Liver (tissue), 10 donors: ENCODE measurements at places on chromosomes 7 and 10.

GRCh38 chr10:102121739-102122372 is 1.7 kb upstream of the LDB1 start:
- DNase-seq = no peak

DNA sequence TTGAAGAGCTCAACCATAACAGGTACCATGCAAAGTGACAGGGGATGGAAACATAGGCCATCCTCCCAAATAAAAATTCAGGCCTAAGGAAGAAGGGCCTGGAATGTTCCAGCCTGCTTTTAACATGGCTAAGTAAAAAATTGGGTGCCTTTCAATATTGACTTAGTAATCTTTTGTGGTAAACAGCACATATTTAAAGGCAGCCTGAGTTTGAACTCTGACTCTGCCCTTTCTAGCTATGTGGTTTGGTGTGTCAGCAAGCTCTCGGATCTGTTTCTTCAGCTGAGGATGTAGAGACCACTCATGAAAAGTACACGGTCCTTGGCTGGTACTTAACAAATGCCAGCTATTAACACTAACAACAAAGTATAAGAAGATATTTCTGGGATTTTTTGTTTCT is 191.8 kb upstream of the CDCA7L start:
- DNase-seq = no peak

- no peak for DNase-seq
Observed at GRCh38 chr7:39332142-39332541, 234.1 kb upstream of the YAE1 start.

DNA sequence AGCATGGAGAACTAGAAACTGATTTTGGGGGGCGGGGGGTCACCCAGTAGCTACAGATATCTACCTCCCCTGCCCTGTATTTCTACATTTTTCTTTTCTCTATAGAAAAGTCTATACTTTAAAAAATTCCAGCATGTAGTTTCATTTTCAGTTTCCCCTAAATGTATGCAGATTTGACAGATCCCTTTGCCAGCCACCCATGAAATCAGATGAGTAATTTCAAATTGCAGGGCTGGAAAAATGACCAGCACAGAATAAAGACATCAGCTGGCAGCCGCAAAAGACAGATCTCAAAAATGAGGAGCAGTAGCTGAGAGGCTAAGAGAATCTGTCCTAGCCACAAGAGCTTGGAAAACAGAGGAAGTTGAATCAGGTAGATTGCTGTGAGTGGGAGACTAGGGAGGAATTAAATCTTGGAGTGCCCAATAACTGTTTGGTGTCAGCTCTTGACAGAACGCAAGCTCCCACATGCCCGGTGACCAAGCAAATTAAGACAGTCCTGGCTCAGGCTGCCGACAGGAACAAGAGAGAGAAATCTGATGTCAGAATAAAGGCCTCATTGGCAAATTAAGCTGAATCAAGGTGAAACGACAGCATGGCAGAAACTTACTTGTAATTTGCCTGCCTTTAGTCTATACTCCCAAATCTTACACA is 24.5 kb downstream of the ADRB1 start:
- no peak for DNase-seq

GRCh38 chr10:97582169-97582568 is 2.0 kb upstream of the HOGA1 start:
- no peak for DNase-seq

DNA sequence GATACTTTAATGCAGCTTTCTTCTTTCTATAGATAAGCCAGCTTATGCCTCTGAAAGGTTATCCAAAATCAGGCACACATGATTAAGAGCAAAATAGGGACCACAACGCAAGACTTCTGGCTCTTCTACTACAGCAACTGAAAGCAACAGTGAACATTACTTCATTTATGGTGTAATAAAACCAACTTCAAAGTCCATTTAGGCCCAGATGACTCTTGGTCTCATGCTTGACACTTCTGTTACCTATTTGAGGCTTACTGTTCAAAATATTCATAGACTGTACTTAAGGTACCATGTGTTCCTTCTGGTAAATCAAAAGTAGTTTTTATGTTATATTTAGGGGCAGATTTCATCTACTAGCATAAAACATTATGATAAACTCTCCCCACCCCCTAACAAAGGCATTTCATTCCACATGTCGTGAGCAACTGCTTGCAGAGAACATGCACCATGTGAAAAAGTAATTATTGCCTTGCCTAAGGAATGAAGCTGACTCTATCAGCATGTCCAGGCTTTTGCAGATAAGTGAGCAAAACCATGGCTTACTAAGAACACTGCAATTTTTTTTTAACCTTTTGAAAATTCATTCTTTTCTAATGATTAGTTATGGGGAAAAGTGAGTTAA is 154.9 kb upstream of the ITGB1 start:
- no peak for DNase-seq

DNA sequence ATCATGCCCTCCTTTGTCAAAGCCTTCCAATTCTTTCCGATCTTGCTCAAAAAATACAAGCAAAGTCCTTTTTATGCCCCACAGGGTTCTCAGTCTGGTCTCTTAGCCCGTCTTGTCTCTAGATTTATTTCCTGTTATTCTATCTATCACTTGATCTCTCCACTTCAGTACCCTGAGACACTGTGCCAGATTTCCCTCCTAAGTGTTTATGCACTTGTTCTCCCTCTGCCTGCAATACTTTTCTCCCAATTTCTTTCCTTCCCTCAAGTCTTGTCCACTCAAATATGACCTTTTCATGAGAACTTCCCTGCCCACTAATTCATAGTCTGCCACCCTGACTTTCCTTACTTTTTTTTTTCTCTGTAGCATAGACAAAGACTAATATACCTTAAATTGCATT is 141.4 kb downstream of the MBL2 start:
- DNase-seq = no peak

- DNase-seq = no peak
Observed at GRCh38 chr10:14510346-14510745, 179.6 kb upstream of the FRMD4A start.

DNA sequence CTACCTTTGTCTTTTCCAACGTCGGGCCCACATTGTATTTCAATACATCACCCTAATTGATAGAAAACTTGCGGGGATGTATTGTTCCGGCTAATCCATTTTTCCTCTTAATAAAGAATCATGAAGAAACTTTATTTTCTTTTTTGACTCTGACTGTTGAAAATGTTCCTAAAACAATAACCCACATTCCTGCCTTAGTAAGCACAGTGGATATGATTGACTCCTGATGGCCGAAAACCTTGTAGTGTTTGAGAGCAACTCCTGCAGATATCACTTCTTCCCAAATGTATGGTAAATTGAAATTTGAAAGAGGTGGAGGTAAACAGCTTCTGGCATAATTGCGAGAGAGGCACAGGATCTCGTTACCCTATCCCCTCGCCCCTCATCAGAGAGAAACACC is 65.7 kb downstream of the BICC1 start:
- DNase-seq = no peak

- DNase-seq = no peak
Observed at GRCh38 chr10:79468015-79468560, 22.7 kb upstream of the ZCCHC24 start.

DNA sequence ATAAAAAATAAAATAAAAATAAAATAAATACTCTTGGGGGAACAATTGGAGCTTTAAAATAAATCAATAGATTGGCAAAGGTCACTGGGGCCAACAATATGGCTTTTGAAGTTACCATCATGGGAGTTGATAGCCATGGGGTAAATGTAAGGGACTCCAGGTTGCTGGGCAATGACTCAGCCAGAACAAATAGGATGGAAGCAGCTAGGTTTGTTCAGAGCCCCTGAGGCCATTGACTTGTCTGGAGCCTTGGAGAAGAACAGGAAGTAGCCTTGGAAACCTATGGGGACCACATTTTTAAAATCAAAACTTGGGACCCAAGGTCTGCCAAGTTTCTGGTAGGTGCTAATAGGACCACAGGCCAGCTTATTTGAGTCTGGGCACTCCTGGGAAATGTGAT is 20.2 kb upstream of the FRA10AC1 start:
- no peak for DNase-seq

- DNase-seq = no peak
Observed at GRCh38 chr10:25522946-25523608, 348.3 kb downstream of the GPR158 start.

- no peak for DNase-seq
Observed at GRCh38 chr10:109187677-109188076, 735.6 kb downstream of the XPNPEP1 start.

DNA sequence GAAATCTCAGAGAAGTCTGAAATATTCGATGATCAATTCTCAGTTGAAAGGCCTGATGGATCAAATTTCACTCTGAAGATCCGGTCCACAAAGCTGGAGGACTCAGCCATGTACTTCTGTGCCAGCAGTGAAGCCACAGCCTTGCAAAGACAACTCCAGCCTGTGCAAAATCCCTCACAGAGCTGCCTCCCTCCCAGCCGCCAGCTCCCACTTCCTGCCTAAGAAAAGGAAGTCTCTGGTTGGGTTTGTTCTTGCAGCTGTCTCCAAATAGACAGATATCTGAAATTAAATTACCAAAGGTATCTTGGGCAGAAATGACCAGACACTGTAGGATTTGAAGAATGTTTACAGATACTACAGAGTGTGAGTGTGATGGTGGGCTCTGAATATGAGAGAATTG is 43.4 kb upstream of the PRSS58 start:
- no peak for DNase-seq

DNA sequence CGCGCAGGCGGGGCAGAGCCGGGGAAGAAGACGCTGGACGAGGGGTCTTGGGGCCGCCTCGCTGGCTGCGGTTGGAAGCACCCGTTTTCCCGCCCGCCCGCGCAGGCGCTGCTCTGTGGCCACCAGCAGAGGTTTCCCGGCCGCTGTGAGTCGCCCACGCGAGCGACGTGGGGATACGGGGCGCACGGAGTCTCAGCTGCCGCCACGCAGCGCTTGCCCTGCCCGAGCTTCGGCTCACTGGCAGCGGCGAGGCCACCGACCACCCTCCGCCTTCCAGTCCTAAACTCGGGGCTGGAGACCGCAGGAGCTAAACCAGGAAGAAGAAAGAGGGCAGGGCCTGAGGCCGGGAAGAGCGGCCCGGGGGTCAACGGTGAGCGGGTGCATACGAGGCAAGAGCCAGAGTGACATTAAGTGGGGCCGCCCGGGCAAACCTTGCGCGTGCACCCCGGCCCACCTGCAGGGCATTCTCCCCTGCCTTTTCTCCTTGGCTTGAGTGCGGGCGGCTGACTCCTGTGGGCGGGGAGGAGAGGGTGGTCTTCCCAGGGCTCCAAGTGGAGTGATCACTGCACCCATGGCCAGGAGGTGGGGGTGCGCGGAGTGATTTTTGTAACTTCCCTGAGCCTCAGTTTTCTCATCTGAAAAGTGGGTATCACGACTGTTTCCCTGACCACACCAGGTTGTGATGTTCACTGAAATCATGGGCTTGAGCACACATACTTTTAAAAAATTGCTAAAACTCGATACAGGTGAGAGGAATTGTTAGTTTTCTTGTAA is 7.1 kb upstream of the EMX2 start:
- no peak for DNase-seq

DNA sequence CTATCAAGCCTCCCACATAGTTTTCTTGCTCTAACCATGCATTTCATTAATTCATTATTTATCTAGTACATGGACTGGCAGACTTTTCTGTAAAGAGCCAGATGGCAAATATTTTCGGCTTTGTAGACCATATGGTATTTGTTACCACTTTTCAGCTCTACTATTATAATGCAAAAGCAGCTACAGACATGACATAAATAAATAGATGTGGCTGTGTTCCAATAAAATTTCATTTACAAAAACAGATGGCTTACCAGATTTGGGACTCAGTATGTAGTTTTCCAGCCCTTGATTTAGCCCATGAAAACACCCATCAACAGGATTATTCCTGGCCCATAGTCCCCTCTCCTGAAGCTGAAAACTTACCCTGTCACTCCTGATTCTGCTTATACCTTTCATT is 32.1 kb downstream of the PLCE1 start:
- DNase-seq = no peak

DNA sequence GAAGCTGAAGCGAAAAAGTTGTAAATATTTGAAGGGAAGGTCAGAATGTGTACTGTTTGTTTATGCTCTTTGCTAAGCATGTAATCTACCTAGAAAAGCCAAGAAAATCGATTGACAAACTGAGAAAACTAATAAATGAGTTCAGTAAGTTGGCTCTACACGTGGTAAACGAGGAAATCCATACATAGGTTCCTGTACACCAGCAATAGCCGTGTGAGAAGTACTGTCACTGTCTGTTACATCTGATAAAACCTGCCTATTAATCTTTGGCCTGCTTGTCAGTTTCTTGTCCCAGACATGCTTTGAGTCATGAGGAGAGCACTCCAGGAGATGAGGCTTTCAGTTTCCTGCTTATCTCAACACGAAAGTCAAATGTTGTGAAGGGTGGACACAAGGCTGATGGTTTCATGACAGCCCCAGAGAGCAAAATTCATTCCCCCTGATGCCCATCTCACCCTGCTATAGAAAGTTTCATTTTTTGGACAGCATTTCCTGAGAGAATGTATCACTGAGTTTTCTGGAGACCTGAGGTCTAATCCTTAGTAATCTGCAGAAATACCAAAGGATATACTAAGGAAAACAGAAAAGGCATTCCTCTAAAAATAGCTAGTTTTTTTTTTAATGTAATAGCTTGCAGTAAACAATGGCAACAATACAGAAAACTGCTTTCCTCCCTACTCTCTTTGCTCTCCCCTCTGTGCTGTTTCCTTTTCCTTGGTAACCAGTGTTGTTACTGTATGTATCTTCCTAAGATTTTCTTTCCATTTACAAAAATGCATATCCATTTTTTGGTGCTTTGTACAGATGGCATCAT is 18.8 kb downstream of the BMPR1A start:
- DNase-seq = no peak

- no peak for DNase-seq
Observed at GRCh38 chr7:129389829-129390228, 44.4 kb upstream of the STRIP2 start.

GRCh38 chr7:94247970-94248369 is 146.7 kb upstream of the COL1A2 start:
- DNase-seq = no peak

DNA sequence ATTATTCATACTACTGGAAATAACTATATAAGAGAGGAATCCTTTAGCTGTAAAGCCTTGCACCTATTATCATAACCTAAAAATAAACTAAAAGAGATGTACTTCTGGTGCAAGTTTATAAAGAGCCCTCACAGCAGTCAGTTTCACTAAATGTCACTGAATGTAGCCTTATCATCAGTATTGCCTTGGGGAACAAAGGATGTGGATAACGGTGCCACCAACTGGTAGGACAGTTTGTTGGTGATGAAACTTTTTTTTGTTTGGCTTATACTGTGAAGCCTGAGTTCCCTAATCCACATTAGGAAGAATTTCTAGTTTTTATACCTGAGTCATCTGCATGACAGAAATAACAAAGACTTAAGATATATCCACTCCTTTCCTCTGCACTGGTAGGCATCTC is 117.9 kb upstream of the COL1A2 start:
- DNase-seq = no peak

GRCh38 chr10:71661060-71661622 is 58.4 kb downstream of the C10orf105 start:
- no peak for DNase-seq

GRCh38 chr10:129788215-129788614 is 175.9 kb downstream of the EBF3 start:
- DNase-seq = no peak

- DNase-seq = no peak
Observed at GRCh38 chr10:133526957-133527588, at the start of gene CYP2E1. TSS of gene CYP2E1 (plus strand) at chr10:133527363. CDS start at chr10:133527396, 33 bp downstream.

- DNase-seq = no peak
Observed at GRCh38 chr10:59905066-59905730, 1.2 kb downstream of the CCDC6 start.
